ENCODE measurements at places on chromosomes 13 and 19.

DNA sequence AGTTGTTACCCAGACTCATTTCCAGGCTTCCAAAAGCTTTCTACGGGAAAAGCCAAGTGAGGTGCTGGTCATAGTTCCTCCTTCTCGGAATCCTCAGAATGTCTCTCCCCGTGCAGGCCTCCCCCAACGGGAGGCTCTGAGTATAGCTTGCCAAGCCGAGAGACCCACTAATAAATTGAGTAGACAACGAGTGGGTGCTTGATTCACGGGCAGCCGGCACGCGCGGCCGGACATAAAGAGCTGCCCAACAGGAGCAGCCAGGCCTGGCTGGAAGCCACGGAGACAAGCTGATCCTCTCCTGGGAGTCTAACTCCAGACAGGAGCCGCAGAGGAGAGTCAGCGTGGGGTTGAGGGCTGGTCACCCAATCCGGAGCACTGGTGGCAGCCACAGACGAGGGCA lies 43.4 kb upstream of the MEDAG start:
- no peak for DNase-seq

DNA sequence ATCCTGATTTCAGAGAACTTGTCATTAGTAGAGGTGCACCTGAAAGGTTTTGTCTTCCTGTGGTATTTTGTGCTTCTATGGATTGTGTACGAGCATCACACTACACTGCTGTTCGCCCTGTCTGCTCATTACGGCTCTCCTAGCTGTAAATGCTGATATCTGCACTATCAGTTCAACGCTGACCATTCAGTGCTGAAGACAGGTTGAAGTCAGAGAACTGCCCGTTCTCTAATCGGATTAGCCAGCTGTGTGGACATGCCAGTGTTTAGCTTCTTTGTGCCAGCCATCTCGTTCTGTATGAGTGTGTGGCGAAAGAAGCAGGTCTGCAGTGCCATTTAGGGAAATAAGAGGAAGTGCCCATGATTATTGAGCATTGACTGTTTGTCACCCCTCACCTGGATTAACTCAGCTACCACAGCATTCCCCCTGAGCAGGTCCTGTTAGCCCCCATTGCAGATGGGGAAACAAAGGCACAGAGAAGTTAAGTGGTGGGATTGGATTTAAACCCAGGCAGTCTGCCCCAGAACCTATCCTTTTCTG lies 21.6 kb upstream of the C1QTNF9 start:
- no peak for DNase-seq

DNA sequence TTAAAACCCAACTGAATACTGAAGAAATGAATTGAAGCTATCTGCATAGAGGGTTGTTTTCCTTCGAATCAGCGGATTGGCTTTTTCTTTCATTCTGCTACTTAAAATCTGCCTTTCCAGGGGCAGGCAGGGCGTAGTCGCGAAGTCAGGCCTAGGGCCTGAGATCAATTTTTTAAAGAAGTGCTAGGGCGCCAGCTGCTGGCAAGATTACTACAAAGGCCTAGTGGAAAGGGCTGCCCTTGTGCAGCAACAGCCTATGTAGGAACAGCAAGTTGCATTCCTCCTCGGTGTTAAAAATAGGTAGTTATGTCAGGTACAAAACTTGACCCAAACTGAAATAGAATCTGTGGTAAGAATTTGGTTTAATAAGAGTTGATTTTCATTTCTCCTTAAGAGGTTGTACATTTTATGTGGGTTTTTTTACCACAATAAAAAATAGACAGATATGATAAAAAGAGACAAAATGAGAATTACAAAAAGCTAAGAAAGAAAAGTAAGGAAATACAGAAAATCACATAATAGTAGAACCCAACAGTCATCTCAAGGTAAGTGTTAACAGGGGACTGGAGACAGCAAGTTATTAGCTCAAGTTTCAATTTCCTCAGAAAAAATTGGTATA lies 9.5 kb upstream of the URAD start:
- peak; percentile 33 for DNase-seq

- DNase-seq: no peak
These were observed 40.7 kb upstream of the DCUN1D2 start for GRCh38 chr13:113531041-113531873.

GRCh38 chr19:55206664-55207500 lies 2.4 kb downstream of the PTPRH start:
- DNase-seq: peak; percentile 75

DNA sequence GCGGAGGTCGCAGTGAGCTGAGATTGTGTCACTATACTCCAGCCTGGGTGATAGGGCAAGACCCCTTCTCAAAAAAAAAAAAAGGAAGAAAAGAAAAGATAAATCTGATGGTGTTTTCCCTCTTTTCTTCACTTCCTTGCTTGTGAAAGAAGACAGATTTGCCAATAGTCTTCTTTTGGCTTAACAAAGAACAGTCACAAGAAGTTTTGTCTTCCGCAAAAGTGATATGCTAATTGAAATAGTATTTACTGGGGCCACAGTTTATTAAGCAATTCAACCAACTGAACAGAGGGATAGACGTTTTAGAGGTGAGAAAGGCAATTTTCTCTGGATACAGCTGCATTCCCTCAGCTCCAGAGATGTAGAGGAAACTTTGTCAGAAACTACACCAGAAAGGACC lies 22.9 kb upstream of the PLAUR start:
- no peak for DNase-seq

GRCh38 chr19:49790866-49791265 lies 22.2 kb downstream of the FUZ start:
- DNase-seq: no peak

GRCh38 chr13:102648046-102648445 lies 46.8 kb downstream of the METTL21C start:
- DNase-seq: no peak

DNA sequence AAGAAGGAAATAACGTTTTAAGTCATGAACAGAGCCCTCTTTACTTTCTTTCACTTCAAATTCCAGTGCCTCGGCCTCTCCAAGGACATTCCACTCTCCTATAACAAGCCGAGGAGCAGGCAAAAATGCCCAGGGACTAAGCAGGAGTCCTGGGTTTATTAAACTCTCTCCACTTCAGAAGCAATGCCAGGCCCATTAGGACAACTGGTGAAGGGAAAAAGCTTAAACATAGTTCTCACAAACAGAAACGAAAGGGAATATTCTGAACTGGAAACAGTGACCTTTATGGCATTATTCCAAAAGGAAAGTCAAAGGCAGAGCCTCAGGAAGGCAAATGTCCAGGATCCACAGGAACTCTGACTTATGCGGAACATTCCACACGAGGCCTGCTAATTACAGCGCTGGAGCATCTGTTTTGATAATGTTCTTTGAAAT lies 30.9 kb upstream of the MED4 start:
- no peak for DNase-seq

DNA sequence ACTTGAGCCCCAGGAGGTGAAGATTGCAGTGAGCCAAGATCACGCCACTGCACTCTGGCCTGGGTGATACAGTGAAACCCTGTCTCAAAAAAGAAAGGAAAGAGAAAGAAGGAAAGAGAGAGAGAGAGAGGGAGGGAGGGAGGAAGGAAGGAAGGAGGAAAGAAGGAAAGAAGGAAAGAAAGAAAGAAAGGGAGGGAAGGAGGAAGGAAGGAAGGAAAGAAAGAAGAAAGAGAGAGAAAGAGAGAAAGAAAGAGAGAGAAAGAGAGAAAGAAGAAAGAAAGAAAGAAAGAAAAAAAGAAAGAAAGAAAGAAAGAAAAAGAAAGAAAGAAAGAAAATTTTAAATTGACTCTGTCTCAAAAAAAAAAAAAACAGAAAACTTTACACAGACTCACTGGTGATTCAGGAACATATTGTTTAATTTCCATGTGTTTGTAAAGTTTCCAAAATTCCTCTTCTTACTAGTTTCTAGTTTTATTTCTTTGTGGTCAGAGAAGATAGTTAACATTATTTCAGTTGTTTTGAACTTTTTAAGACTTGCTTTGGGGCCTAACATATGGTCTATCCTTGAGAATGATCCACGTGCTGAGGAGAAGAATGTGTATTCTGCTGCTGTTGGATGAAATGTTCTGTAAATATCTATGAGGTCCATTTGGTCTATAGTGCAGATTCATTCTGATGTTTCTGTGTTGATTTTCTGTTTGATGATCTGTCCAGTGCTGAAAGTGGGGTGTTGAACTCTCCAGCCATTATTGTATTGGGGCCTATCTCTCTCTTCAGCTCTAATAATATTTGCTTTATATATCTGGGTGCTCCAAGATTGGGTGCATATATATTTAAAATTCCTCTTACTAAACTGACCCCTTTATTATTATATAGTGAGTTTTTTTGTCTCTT lies 204.4 kb upstream of the SERP2 start:
- DNase-seq: no peak

GRCh38 chr13:20035130-20035529 lies 76.6 kb downstream of the ZMYM2 start:
- no peak for DNase-seq

- DNase-seq: no peak
These were observed 113.0 kb upstream of the ARGLU1 start for GRCh38 chr13:106680796-106681472.

DNA sequence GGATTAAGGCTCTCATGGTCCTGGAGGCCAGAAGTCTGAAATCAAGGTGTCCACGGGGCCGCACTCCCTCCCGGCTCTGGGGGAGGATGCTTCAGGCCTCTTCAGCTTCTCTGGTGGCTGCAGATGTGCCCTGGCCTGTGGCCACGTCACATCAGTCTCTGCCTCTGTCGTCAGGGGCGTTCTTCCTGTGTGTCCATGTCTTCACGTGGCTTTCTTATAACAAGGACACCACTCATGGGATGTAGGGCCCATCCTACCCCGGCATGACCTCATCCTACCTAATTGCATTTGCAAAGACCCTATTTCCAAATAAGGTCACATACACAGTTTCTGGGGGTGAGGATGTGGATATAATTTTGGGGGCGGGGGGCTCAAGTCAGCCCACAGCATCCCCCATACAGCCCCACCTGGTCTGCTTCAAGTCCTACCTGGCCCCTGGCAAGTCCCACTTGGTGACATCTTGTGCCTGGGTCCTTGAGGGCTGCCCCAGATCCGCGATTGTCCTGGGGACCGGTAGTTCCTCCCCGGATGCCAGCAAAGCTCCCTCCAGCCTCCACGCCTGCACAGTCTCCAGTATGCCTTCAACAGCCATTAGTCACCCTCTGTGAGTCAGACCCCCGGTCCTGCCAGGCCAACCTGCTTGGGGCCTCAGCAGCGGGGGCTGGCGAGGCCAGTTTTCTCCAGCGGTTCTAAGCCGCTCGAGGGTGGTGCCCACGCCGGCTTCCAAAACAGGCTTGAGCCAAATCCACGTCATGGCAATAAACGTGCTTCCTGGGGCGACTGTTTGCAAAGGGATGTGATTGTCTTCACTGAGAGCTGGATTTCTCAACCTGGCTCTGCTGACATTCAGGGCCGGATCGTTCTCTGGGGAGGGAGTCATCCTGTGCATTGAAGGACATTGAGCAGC lies 32.2 kb downstream of the MYO9B start:
- peak; percentile 17 for DNase-seq

GRCh38 chr13:47139519-47139918 lies 242.7 kb upstream of the HTR2A start:
- DNase-seq: no peak

GRCh38 chr13:32947411-32948276 lies 68.6 kb upstream of the KL start:
- DNase-seq: no peak

DNA sequence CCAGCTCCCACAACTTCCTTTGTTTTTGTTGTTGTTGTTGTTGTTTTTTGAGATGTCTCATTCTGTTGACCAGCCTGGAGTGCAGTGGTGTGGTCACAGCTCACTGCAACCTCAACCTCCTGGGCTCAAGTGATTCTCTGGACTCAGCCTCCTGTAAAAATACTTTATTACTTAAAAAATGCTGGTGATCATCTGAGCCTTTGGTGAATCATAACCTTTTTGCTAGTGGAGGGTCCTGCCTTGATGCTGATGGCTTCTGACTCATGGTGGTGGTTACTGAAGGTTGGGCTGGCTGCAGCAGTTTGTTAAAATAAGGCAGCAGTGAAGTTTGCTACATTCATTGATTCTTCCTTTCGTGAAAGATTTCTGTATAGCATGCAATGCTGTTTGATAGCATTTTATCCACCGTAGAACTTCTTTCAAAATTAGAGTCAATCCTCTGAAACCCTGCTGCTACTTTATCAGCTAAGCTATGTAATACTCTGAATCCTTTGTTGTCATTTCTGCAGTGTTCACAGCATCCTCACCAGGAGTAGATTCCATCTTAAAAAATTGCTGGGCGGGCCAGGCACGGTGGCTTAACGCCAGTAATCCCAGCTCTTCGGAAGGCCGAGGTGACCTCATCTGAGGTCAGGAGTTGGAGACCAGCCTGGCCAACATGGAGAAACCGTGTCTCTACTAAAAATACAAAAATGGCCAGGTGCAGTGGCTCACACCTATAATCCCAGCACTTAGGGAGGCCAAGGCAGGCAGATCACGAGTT lies 18.0 kb downstream of the ARHGAP35 start:
- no peak for DNase-seq

DNA sequence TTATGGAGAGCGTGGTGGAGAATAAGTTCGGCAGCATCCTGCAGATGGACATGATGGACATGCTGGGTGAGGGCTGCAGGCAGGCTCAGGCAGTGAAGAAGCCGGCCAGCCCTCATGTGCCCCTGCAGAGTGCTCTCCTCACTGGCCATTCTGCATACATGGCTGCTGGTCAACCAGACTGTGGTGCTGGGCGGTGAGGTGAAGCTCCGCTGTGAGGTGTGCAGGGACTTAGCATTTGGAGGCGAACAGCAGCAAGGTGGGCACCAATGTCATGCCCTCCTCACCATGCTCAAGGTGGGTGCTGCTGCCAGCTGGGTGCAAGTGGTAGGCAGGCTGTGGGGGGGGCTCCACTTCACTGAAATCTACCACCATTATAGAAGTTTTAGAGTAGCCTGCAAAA lies 5.7 kb upstream of the ZNF492 start:
- DNase-seq: no peak

- DNase-seq: no peak
These were observed 55.9 kb downstream of the RASA3 start for GRCh38 chr13:114076329-114077090.

GRCh38 chr19:55389386-55390317 lies 3.9 kb downstream of the RPL28 start:
- DNase-seq: no peak

DNA sequence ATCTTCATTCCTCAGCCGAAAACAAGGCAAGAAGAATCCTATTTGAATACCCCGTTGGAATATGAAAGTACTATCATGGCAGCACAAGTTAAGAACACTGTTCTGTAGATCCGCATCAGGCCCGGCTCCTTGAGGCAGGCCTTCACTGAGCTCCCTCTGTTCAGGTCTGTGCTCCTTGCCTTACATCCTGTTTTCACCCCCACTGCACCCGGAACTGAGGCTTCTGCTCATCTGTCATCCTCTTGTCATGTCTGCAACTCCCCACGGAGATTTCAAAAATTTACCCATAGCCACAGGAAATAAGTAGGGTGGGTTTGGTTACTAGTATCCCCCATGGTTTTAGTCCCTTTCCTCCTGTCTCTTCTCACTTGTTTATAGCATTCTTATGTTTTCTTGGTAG lies 861.9 kb downstream of the GPC5 start:
- DNase-seq: no peak

- no peak for DNase-seq
These were observed 497.5 kb downstream of the COG6 start for GRCh38 chr13:40152922-40153321.

GRCh38 chr13:47673009-47673850 lies 327.8 kb downstream of the SUCLA2 start:
- DNase-seq: no peak

GRCh38 chr13:57128909-57129308 lies 11.8 kb upstream of the PRR20A start:
- DNase-seq: no peak
